ENCODE measurements at places on chromosomes 2 and 18. TPM values are rescaled to one million over a fixed set of nuclear protein-coding genes. Genes with fewer than 3 reads are reported as not detected.

ACMSD gene
- total RNA-seq: not detected

EFEMP1 gene
- total RNA-seq: 53.8 TPM

CREG2 gene
- 0.37 TPM for total RNA-seq

- DNase-seq: peak; percentile 32
Observed at GRCh38 chr18:69580107-69580506, 179.4 kb downstream of the DOK6 start.

DNA sequence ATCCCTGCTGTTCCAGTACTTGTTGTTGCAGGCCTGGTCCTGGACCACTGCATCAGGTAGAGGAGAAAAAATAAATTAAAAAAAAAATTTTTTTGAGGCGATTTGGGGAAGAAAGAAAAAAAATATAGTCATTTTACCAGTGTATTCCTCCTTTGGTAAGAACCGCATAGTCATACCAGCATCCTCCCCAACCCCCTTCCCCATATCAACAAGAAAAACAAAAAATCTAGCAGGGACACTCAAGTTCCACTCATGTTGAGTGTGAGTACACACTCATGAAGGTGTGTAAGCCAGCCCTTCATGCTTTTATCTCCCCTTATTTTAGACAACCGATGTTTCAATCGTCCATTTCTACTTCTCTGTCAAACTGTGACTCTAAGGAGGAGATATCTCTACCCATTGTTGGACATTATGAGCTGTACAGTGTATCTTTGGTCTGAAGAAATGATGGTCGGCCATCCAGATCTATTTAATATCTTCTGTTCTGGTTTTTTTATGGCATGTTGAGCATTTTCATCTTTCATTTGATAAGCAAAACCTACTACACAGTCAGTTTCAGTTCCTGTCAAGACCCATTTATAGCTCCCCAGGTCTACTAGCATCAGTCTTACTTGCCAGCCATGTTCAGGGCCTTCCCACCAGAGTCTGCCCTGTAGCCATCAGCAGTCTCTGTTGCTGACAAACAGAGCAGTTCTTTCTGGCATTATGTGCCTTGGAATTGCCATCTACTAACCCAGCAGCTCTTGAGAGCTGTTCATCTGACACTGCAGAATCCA, 20.0 kb downstream of the ELP2 start:
- no peak for DNase-seq

- DNase-seq: no peak
Observed at GRCh38 chr2:144084114-144084661, 435.7 kb downstream of the ZEB2 start.

DNA sequence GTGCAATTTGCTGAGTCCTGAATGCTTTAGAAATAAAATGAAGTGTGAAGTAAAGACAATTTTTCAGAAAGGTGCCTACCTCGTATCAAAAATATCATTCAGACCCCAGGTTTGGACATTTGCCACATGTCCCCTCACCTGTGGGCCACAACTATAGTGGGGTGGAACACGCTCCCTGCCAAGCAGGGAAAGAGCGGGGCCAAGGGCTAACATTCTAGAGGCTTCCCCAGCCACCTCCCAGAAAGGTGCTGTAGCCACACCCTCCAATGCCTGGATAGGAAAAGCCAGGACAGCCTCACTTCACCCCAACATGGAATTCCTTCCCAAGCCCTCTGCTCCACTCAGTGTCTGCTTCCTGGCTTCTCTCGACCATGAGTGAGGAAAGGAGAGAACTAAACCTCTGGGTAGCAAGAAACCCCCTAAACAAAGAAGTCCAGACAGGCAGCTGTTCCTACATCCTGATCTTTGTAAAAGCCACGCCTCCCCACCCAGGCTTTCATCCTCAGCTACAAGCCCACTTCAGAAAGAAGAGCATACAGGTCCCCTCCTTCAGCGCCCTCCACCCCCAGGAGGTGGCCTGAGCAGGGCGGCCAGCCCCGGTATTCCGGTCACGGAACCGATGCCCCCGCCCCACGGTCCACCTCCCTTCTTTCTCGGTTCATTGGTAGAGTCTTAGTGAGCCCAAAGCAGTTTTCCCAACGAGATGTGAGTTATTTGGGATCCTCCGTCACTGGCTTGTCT, 2.1 kb downstream of the COL6A3 start:
- DNase-seq: no peak
